ENCODE measurements at places on chromosomes 5 and 9. TPM values are rescaled to one million over a fixed set of nuclear protein-coding genes. Genes with fewer than 3 reads are reported as not detected.

Gene PCDHAC1
- total RNA-seq: not detected

Gene SLC25A2
- total RNA-seq: 2.2 TPM

Gene ARID3C
- 0.31 TPM for total RNA-seq

Gene TSSK1B
- not detected for total RNA-seq

Gene KCNT1
- not detected for total RNA-seq

Gene SMIM23
- total RNA-seq: not detected

Gene SRP19
- total RNA-seq: 62.4 TPM

Gene TAF11L2
- not detected for total RNA-seq

Gene PCDHA9
- total RNA-seq: not detected

Gene ENTREP1
- total RNA-seq: not detected

Gene CDH9
- not detected for total RNA-seq

Gene FBP1
- 4.9 TPM for total RNA-seq

Gene MEGF10
- total RNA-seq: not detected

Gene MLANA
- not detected for total RNA-seq

Gene ASPN
- not detected for total RNA-seq

Gene MUSK
- not detected for total RNA-seq

Gene PRDM9
- total RNA-seq: not detected

Gene CCDC112
- 0.86 TPM for total RNA-seq

Gene LIFR
- total RNA-seq: not detected

Gene SEMA6A
- total RNA-seq: not detected

Gene PRSS3
- 1.3 TPM for total RNA-seq

Gene AQP3
- 1.9 TPM for total RNA-seq

Gene PCDHB4
- total RNA-seq: not detected

Gene BSPRY
- 2.5 TPM for total RNA-seq

Gene RANBP6
- 19.3 TPM for total RNA-seq

Gene C8G
- 2.5 TPM for total RNA-seq

Gene PCDHGB4
- total RNA-seq: 0.29 TPM

Gene SOWAHA
- total RNA-seq: not detected

Gene NOXA1
- total RNA-seq: 0.62 TPM

Gene IL4
- total RNA-seq: 2.6 TPM

Gene IL6ST
- 52.7 TPM for total RNA-seq

Gene ACTBL2
- not detected for total RNA-seq

Gene SLIT3
- total RNA-seq: 0.14 TPM

Gene BTNL8
- total RNA-seq: not detected

Gene IL13
- total RNA-seq: 8.4 TPM

Gene HMMR
- total RNA-seq: 44.3 TPM

Gene KCNIP1
- not detected for total RNA-seq

Gene DMRT3
- not detected for total RNA-seq

Gene IRX4
- total RNA-seq: not detected

Gene BHMT2
- total RNA-seq: not detected

Gene WDR38
- not detected for total RNA-seq

Gene GABRA1
- not detected for total RNA-seq

Gene UNC5A
- not detected for total RNA-seq

Gene SGCD
- not detected for total RNA-seq

Gene MAML1
- total RNA-seq: 41.1 TPM

Gene NADK2
- 19.6 TPM for total RNA-seq

Gene PDE8B
- not detected for total RNA-seq
